IMR-90 (cell line): ENCODE measurements at places on chromosomes 1 and 21. TPM values are rescaled to one million over a fixed set of nuclear protein-coding genes. Genes with fewer than 3 reads are reported as not detected.

CFHR2 gene
- not detected in 2 replicates for total RNA-seq

- peak; percentile 1 for DNase-seq
Measured at GRCh38 chr1:101592845-101593244, 356.0 kb downstream of the S1PR1 start.

MYBPH gene
- not detected in 2 replicates for total RNA-seq

- DNase-seq: no peak
Measured at GRCh38 chr1:81950037-81950436, 149.3 kb downstream of the ADGRL2 start.

SYPL2 gene
- total RNA-seq: under 0.01 TPM in 2 replicates

SLC45A3 gene
- total RNA-seq: 1.1 and 1.4 TPM in 2 replicates

GRCh38 chr1:186958520-186958919, 129.8 kb downstream of the PLA2G4A start:
- peak; percentile 91 for DNase-seq

GRCh38 chr1:231776010-231776756, 149.6 kb downstream of the DISC1 start:
- DNase-seq: peak; percentile 86

- peak; percentile 10 for DNase-seq
Measured at GRCh38 chr1:171654201-171654941, 1.9 kb upstream of the MYOC start.

GRCh38 chr1:64458915-64459314, 11.0 kb upstream of the CACHD1 start:
- DNase-seq: no peak

- no peak for DNase-seq
Measured at GRCh38 chr1:116806671-116807070, 52.4 kb downstream of the CD2 start.
